ENCODE measurements at places on chromosomes 12 and 14.

DNA sequence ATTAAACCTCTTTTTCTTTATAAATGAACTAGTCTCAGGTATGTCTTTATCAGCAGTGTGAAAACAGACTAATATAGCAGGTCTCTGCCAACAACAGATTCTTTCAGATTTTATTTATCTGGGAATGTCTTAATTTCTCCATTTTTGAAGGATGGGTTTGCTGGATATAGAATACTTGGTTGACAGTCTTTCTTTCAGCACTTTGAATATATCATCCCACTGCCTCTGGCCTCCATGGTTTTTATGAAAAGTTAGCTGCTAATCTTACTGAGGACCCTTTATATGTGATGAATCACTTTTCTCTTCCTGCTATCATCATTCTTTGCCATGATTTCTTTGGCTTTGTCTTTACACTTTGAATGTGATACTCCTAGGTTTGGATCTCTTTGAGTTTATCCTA is 148.0 kb downstream of the ANO6 start:
- no peak for DNase-seq

- peak; percentile 23 for DNase-seq
These were observed 195.8 kb downstream of the SLC25A21 start for GRCh38 chr14:36976571-36977023.

DNA sequence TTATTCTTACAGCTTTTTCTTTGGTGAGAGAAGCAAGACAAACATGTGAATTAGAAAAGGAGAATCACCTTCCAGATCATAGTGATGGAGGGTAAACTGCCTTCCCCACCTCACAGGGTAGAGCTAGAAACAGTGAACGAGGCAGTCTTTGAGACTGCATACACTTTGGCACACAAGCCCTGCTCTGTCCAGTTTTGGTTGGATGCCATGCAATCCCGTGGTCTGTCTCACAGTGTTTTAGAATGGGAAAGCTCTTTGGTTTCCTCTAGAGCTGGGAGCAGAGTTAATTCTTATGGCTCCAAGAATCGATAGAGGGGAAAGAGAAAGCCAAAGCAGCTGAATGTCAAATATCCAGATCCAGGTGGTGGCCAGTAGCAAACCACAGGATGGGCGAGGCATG is 21.9 kb downstream of the TDP1 start:
- no peak for DNase-seq

- no peak for DNase-seq
These were observed 11.3 kb downstream of the MEG3 start for GRCh38 chr14:100836941-100837804.

- peak; percentile 49 for DNase-seq
These were observed 2.1 kb downstream of the CHST11 start for GRCh38 chr12:104458694-104459367.

DNA sequence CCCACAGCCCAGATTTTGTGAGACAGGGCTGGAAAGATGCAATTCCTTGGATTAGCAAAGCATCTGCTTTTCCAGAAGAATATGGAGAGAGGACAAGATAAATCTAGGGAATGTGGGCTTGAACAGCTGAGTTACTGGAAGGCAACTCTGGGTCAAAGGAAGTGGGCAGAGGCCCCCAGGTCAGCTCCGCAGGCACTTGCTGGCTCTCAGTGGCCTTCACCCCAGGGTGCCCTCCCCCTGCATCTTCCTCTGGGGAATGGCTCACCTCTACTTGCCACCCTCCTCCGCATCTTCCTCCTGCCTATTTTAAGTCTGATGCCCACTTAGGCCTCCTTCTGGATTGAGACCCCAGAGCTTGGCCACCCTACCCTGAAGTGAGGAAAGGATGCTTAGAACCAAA is 10.5 kb upstream of the PNMA1 start:
- no peak for DNase-seq

GRCh38 chr14:85438481-85438942 is 91.4 kb upstream of the FLRT2 start:
- DNase-seq: no peak

DNA sequence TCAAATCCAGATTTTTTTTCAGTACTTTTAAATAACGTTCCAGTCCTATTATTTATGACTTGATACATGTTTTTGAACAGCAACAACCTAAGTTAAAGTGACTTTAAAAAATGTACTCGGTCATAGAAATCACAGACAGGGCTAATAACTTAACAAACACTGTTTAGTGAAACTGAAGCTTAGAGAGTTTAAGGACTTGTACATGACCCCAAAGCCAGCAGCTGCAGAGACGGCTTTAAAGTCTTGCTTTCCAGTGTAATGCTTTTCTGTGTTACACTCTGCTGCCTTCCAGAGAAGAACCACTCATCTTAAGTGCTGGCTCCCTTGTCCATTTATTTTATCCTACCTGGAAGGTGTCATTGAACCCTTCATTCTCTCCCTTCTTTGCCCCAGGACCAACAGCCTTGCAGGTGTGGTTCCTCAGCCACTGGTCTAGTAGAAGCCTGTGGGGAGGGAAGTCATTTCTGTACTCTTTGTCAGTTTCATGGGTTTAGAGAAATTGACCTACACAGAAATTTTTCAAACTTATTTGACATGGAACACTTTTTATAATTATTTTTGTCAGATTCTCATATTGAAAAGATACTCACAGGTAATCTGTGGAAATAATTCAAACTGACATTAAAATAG is 60.9 kb downstream of the NAV3 start:
- no peak for DNase-seq

GRCh38 chr14:75297411-75298040 is 18.9 kb downstream of the FOS start:
- no peak for DNase-seq

- no peak for DNase-seq
These were observed 61.0 kb upstream of the PTHLH start for GRCh38 chr12:28033538-28033915.

GRCh38 chr12:42603246-42603990 is 13.9 kb upstream of the PRICKLE1 start:
- no peak for DNase-seq

- DNase-seq: no peak
These were observed 18.3 kb downstream of the NCKAP5L start for GRCh38 chr12:49809906-49810389.

GRCh38 chr12:67751381-67751928 is 102.9 kb downstream of the DYRK2 start:
- DNase-seq: no peak

- DNase-seq: no peak
These were observed 15.3 kb downstream of the FBRSL1 start for GRCh38 chr12:132505105-132505851.

DNA sequence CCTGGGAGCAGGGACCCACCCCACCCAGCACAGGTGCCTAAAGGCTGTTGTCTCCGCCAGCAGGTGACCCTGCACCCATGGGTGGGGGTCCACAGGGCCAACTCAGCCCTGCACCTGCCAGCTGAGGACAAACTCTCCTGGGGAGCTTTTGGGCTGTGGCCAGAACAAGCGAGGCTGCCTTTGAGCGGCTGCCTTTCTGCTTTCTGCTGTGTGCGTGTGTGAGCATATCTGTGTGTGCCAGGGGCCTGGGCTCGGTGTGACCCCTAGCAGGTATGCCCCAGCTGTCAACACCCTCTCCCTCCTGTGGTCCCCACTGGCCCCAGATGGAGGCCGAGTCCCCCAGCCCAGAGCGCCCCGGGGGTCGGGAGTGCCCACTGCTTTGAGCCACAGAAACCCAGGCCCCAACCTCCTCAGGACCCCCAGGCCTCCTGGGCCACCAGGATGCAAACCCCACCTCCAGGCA is 25.9 kb upstream of the GPR132 start:
- DNase-seq: no peak

- peak; percentile 75 for DNase-seq
These were observed 8.9 kb downstream of the SLC7A8 start for GRCh38 chr14:23174296-23175184.

DNA sequence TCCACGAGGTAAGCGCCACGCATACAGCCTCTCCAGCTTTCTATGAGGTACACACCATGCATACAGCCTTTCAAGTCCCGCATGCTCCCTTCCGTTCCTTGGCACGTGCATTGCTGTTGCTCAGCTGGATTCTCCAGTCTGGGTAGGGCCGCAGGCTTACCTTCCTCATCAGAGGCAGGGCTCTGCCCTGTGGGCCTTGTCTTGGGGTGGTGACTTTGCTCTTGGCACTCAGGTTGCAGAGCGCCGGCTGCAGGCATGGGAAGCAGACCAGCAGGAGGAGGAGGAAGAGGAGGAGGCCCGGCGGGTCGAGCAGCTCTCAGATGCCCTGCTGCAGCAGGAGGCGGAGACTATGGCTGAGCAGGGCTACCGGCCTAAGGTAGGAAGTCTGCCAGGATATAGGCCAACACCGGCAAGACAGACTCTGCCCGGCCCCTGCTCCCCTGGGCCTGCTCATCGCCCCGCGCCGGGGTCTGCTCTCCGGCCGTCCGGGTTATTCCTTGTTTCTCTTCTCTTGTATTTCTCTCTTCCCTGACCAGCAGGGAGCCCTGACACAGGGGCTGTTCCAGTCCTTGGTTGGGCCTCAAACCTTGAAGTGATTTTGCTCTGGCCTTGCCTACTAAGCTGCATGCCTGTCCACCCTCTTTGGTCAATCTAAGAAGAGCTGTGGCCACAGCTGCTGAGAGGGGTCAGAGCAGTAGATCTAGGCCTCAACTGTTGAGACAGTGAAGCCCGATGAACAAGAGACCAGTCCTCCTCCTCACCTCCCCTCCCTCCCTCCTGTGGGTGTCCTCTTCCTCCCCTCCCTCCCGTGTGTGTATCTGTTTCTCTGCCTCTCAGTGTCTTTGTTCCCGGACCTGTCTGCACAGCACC is 15.3 kb downstream of the TCHP start:
- no peak for DNase-seq

GRCh38 chr14:104863923-104864266 is 1.2 kb upstream of the CEP170B start:
- DNase-seq: no peak

GRCh38 chr12:41967668-41968500 is 176.8 kb downstream of the GXYLT1 start:
- no peak for DNase-seq

DNA sequence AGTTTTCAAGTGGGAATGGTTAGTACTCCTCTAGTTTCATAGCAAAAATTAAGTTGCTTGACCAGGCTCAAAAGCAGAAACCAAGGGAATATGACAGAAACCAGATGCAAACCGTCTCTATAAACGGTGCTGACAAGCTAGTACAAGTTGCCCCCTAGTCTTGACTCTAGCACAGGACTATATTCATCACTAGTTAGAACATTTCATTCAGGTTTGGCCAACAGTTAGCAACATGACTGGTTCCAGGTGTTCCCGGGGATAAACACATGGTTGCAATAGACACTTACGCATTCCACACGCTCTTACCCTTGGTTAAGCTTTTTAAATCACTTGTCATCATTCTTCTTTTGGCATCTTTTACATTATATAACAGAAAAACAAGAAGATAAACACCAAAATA is 103.6 kb downstream of the SCFD1 start:
- no peak for DNase-seq

DNA sequence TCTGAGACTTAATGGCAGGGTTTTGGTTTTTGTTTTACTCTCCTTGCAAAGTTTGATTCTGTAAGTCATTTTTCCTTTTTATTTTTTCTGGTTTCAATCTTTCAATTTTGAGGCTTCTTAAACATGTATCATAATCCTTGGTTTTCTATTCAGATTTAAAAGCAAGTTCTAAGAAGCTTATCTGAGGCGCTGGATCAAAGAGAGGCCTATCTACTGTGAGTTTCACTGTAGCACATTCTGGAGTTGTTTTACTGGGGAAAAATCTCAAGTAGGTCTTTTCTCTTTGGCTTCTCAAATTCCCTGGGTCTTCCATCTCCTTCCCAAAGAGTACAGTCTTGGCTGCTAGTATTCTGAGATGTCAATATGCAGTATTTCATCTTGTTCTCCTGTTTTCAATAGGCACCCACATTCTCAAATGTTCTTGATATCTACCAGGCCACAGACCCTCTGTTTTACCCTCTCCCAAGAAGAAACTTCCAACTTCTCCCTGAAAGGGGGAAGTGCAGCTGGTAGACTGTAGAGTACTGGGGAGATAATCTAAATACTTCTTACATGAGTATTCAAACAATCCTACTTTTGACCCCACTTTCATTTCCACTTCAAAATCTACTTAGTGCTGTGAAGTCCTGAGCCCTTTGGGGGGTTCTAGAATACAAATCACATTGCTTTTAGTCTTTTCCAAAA is 10.9 kb upstream of the CATSPERB start:
- DNase-seq: no peak

GRCh38 chr12:109997393-109997792 is 1.2 kb upstream of the GIT2 start:
- DNase-seq: no peak

DNA sequence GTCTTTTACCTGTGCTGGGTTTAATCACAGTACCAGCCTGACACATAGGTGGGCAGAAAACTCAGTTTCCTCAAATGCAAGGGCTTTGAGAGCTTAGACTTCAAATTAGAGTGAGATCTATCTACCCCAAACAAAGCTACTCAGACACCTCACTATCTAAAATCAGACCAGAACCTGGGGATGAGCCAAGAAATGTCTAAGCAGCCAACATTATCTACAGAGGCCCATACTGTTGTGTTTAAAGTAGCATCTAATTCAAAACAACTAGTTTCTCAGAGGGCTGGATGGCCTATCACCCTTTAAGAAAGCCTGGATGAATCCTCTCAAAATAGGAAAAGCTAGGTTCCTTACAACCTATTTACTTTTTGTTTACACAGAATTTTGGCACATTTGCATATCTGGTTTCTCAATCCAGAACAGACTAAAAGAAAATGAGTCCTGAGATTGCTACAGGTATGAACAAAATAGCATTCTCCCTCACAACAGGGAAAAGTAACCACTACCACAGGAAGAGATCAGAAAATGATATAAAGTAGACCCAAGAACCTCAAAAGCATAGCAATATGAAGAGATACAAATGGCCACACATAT is 142.4 kb downstream of the ZFP36L1 start:
- no peak for DNase-seq

GRCh38 chr12:20376984-20377383 is 8.6 kb downstream of the PDE3A start:
- no peak for DNase-seq

DNA sequence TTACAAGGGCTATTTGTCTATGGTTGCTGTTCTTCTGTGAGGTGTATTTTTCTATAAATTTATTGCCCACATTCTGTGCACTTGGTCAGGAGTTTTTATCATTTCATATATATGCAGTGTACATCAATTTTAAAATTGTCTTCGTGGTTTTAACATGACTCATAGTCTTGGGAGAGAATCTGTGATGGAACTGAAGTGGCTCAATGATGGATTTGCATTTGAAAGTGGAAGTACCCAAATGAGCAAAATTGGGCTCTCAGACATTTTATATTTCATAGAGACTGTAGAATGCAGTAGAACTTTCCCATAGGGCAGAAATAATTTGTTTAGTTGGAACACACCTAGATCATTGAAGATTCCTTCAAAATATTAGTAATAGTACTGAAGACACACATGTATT is 1.9 kb upstream of the SCFD1 start:
- peak; percentile 33 for DNase-seq
